ENCODE measurements at places on chromosomes 11 and 22.
A peak's percentile ranks its signal among the peaks of the same experiment; 100 is the strongest.

GRCh38 chr11:8933931-8934330 is 1.2 kb upstream of the C11orf16 start:
- no peaks in the 10 kb centered on the region for H3K27me3 ChIP-seq
- no peak for DNase-seq

DNA sequence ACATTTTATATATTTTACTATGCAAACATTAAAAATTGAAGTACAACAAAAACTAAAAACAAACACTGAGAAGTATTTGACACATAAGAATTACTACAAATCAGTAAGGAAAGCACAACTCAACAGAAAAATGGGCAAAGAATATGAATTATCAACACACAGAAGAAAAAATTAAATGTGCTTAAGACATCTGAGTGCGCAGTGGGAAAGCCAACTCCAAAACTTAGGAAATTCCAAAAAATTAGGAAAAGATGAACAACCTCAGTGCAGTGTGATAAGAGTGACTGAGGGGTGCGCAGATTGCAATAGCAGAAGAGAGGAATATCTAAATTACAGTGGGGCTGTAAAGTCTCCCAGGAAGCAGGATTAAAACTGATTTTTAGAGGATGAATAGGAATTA is 1.9 kb upstream of the TMEM41B start:
- H3K27ac ChIP-seq, result no peak overlapping the region
- DNase-seq, result no peak
- H3K4me1 ChIP-seq, result peaks cover 9% of the 10 kb centered on the region
- H3K4me3 ChIP-seq, result no peak overlapping the region

- no peaks in the 10 kb centered on the region for H3K4me1 ChIP-seq
- no peak overlapping the region for H3K4me3 ChIP-seq
- no peaks in the 10 kb centered on the region for H3K27me3 ChIP-seq
- DNase-seq, result no peak
- no peak overlapping the region for H3K27ac ChIP-seq
Observed at GRCh38 chr11:73852049-73852448, 24.6 kb downstream of the COA4 start.

- no peaks in the 10 kb centered on the region for H3K36me3 ChIP-seq
- DNase-seq, result no peak
- no peaks in the 10 kb centered on the region for H3K4me1 ChIP-seq
- H3K27ac ChIP-seq, result no peak overlapping the region
- no peaks in the 10 kb centered on the region for H3K27me3 ChIP-seq
Observed at GRCh38 chr11:132607575-132607974, 924.7 kb downstream of the OPCML start.

DNA sequence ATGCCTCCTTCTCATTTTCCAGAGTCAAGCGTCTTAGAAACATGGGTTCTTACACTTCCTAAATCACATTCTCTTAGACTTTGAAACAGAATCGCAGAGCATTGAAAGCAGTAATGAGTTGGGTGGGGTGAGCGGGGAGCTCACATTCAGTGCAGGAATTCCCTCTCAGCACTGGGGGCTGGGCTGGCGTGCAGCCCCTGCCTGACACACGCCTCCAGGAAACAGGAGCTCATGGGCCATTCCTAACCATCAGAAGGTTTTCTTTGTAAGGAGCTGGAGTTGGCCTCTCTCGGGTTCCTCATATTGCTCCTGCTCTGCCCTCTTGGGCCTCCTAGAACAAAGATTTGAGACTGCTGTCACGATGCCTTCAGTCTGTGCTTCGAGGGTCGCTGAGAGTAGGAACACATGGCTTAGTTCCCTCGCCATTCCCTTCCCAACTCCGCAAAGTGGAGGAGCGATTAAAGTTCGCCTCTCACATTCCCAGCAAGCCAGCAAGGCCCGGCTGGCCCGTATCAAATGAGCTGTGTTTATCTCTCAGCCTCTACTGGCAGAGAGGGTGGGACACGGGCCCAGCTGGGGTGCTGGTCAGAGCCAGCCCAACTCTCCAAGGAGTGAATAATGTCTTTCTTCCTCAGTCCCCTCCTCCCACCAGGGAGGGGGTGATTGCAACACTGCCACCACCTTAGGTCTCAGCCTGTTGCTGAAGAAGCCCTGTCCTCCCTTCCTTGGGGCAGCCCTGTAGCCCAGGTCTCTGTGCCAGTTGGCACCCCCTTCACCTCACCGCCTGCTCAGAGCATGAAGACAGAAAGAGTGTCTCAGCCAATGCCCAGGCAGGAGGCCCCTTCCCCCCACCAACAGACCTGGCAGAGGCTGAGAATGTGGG is 10.4 kb downstream of the CHRDL2 start:
- H3K4me3 ChIP-seq, result no peak overlapping the region
- peak; percentile 19 for DNase-seq
- no peaks in the 10 kb centered on the region for H3K27me3 ChIP-seq
- H3K4me1 ChIP-seq, result peaks cover 19% of the 10 kb centered on the region
- H3K27ac ChIP-seq, result peak overlapping the region; percentile 79

GRCh38 chr11:96391698-96392307 is 2.0 kb downstream of the JRKL start:
- no peak overlapping the region for H3K4me3 ChIP-seq
- H3K36me3 ChIP-seq, result no peaks in the 10 kb centered on the region
- H3K4me1 ChIP-seq, result peaks cover 16% of the 10 kb centered on the region
- no peak overlapping the region for H3K27ac ChIP-seq
- H3K27me3 ChIP-seq, result no peaks in the 10 kb centered on the region

DNA sequence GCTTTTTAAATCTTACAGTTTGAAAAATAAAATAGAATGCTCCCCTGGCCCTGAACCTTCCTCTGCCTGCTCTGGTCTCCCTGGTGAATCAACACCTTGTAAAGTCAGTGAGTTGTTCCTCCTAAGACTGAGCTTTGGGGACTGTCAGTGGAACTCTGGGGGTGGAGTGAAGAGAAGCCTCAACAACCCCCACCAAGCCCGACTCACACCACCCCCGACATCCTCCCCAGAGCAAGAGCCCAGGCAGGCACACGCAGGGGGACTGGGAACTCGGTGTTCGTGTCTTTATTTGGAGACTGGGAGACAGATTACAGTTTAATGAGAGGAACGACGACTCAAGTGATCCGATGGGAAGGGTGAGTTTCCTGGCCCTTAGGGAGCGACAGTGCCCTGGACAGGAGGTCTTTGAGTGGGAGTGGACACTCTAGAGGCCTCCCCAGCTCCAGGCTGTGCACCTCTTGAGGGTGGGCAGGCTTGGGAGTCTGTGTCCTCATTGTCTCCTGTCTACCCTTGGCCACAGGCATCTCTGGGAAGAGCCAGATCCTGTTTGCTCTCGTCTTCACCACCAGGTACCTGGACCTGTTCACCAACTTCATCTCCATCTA is 6.2 kb downstream of the KDELR3 start:
- H3K4me1 ChIP-seq, result no peaks in the 10 kb centered on the region
- peak; percentile 41 for DNase-seq
- H3K36me3 ChIP-seq, result no peaks in the 10 kb centered on the region
- no peaks in the 10 kb centered on the region for H3K27me3 ChIP-seq
- no peak overlapping the region for H3K4me3 ChIP-seq
- H3K27ac ChIP-seq, result no peak overlapping the region

- H3K36me3 ChIP-seq, result peaks cover 39% of the 10 kb centered on the region
- peaks cover 10% of the 10 kb centered on the region for H3K4me1 ChIP-seq
- no peak overlapping the region for H3K4me3 ChIP-seq
Observed at GRCh38 chr22:21697880-21698279, 32.1 kb downstream of the PPIL2 start.

DNA sequence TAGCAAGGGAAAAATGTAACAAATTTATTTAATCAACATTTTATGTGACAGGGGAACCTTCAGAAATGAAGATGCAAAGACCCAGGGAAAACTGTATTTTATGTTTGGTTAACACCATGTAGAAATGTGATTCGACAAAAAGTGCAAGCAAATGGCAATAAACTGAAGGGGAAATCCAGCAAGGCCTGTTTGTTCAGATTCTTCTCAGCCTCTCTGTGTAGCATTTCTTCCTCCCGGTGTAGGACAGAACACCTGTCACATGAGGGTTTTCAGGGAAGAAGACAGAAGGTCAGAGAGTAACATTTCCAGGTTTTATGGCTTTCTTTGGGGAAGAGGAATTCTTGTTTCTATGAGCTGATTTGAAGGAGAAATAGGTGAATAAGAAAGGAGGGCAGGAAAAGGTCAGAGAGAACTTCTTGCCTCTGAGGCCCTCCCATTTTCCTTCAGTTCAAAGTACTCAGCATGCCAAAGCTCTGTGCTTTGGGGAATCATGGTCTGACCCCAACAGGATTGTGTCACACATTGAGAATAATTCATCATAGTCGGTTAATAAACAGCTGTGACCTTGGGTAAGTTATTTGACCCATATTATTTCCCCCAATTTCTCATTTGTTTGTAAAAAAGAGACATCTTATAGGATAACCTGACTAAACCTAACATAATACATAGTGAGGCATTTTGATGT is 45.5 kb upstream of the ME3 start:
- no peaks in the 10 kb centered on the region for H3K36me3 ChIP-seq
- H3K4me3 ChIP-seq, result no peak overlapping the region
- H3K27me3 ChIP-seq, result no peaks in the 10 kb centered on the region
- DNase-seq, result no peak

GRCh38 chr22:19117111-19117512 is 5.1 kb downstream of the DGCR2 start:
- peaks cover 22% of the 10 kb centered on the region for H3K4me1 ChIP-seq
- H3K27me3 ChIP-seq, result no peaks in the 10 kb centered on the region
- no peak overlapping the region for H3K27ac ChIP-seq
- no peak for DNase-seq

Measured in ascending aorta (tissue), 2 donors.